ENCODE measurements at places on chromosomes 6 and 20. TPM values are rescaled to one million over a fixed set of nuclear protein-coding genes. Genes with fewer than 3 reads are reported as not detected.

DNA sequence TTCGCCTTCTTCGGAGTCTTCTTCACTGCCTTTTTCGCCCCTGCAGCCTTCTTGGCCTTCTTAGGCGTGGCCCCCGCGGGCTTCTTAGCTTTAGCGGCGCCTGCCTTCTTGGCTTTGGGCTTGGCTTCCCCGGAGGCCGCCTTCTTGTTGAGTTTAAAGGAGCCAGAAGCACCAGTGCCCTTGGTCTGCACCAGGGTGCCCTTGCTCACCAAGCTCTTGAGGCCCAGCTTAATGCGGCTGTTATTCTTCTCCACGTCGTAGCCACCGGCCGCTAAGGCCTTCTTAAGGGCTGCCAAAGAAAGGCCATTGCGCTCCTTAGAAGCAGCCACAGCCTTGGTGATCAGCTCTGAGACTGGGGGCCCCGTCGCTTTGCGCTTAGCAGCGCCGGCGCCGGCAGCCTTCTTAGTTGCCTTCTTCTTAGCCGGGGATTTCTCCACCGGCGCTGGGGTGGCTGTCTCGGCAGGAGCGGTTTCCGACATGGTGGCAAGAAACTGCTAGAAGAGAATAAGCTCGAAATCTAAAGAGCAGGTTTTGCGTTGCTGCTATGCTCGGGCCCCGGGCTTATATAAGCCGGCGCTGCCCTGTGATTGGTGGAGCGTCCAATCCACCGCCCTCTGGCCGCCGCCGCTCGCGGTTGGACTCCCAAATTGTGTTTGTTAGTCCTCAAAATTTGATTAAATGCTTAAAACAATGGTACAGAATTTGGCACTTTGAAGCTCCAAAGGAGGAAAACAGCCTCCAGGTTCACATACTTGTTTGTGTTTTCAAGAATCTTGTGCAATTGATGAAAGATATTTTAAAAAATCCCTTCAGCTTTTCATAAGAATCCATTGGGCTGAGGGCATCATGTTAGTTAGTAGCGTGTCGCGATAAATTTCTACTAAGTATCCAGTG is 44.9 kb downstream of the OR2B2 start:
- H3K27ac ChIP-seq = peak overlapping the region; percentile 52
- no peaks in the 10 kb centered on the region for H3K27me3 ChIP-seq
- peak overlapping the region; percentile 44 for H3K4me3 ChIP-seq
- peaks cover 7% of the 10 kb centered on the region for H3K4me1 ChIP-seq
- H3K36me3 ChIP-seq = no peaks in the 10 kb centered on the region

Gene AIF1
- total RNA-seq = 4.6 TPM

- H3K27me3 ChIP-seq = no peaks in the 10 kb centered on the region
- H3K36me3 ChIP-seq = no peaks in the 10 kb centered on the region
- DNase-seq = peak; percentile 90
- H3K4me3 ChIP-seq = no peak overlapping the region
- H3K4me1 ChIP-seq = peaks cover 17% of the 10 kb centered on the region
Observed at GRCh38 chr6:11770546-11771466, 7.8 kb downstream of the ADTRP start.

GRCh38 chr6:154166140-154166539 is 127.1 kb downstream of the OPRM1 start:
- no peak overlapping the region for H3K4me3 ChIP-seq
- H3K27ac ChIP-seq = no peak overlapping the region
- no peaks in the 10 kb centered on the region for H3K36me3 ChIP-seq
- no peak for DNase-seq
- H3K27me3 ChIP-seq = no peaks in the 10 kb centered on the region

GRCh38 chr20:63772781-63773518 is 33.4 kb downstream of the SLC2A4RG start:
- no peak overlapping the region for H3K27ac ChIP-seq
- H3K27me3 ChIP-seq = no peaks in the 10 kb centered on the region
- H3K4me1 ChIP-seq = peaks cover 4% of the 10 kb centered on the region
